ENCODE measurements at places on chromosomes 5 and 9.

DNA sequence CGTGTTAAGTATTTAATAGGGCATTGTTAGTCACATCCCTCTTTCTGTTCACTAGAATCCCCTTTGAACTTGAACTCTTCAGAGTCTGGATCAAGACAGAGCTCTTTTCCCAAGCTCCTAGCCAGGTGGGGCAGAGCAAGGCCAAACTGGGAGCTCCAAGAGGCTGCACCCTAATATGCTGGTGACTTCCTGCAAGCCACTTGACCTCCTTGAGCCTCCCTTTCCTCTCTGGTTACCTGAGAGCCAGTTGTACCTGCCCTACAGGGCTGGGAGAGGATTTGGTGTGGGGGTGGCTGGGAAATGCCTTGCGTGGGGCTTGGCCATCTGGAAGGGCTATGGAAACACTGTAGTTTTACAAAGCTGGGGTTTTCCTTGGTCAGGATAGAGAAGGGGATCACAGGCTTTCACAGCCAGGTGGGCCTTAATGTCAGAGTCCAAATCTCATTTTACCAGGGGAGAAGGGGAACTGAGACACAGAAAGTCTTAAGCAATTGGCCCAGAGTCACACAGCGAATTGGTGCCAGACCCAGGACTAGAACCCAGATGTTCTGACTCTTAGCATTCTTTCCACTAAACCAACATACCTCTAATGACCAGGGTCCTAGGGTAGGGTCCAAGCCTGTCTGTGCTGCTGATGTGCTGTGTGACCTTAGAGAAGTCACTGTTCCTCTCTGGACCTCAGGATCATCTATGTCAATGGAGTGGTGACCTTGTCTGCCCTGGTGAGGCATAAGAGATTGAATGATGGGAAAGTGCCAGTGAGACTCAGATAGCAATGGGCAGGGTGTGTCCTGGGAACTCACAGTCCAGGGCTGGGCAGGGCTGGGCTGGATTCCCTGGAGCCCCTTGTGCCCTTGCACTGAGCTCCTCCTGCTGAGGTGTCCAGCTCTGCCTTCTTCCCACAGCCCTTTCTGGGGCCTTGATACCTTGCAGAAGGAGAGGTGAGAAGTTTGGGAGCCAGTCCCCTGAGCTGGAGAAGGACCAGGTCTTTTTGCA is 35.8 kb downstream of the GSN start:
- no peak for DNase-seq

DNA sequence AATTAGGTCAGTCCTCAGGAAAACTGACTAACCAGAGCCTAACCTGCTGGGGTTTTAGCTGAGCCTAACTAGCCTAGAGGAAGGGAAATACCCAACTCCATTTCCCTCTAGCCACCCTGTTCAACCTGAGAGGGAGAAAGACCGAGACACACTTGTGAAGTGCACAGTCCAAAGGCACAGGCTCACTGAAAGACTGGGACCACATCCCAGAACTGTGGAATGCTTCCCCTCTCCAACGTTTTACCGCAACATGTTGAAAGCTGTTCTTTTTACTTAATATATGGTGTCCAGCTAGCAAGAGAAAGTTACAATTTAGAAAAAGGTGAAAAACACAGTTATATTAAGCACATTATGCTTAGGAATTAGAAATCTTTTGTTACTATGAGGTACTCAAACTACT is 76.8 kb upstream of the SIMC1 start:
- DNase-seq: no peak

- DNase-seq: no peak
Measured at GRCh38 chr9:116389541-116390302, 236.1 kb downstream of the PAPPA start.

- no peak for DNase-seq
Measured at GRCh38 chr9:72996114-72996513, 43.3 kb upstream of the ALDH1A1 start.

- DNase-seq: no peak
Measured at GRCh38 chr5:67857502-67857901, 358.1 kb upstream of the PIK3R1 start.

GRCh38 chr5:142551338-142552067 is 134.4 kb downstream of the FGF1 start:
- DNase-seq: no peak

DNA sequence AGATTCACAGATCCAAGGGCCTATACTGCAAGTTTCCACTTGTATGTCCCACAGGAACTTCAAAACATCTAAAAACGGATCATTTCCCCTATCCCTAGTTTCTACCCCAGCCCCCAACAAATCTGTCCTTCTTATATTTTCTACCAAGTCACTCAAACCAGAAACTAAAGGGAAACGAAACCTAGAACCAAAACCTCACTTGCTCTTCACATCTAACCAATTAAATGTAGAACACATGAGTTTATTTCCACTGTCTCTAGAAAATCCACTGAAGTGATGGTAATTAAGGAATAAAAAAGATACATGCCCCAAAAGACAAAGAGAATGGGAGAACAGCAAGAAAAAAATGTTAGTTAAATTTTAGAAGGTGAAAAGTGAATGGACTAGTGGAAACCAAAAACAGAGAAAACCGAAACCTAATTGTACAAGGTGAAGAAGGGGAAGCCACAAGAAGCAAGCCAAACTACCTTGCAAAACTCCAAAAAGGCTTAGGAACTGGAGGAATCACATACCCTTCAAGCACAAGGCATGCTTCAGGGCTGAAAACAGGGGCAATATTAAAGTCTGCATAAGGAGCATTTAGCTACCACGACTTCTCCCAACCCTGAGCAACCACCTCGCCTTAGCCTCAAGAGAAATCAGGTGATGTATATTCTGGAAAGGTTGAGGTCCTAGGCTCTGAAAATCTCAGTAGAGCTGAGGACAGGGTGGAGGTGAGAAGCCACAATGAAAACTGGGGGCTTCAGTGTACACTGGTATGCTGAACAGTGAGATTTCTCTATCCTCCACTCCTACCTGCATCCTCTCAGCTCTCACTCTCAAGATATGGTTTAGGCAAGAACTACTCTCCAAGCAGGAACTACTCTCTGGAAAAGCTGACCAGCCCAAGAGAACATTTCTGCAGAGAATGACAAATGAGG is 11.1 kb downstream of the SMU1 start:
- DNase-seq: no peak

DNA sequence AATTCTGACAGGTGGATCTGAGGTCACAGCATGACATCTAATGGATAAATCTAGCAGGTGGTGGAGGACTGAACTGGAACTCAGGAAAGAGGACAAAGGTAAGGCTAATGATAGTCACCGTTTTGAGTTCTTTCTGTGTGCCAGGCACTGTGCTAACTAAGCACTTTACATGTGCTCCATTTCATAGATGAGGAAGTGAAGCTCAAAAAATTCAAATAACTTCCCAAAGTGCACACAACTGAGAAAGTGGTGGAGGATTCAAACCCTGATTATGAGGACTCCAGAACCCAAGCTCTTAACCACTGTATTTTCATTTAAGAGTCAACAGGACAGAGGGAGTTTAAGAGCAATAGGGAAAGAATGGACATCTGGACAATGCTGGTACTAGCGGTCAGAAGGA is 7.1 kb upstream of the DELE1 start:
- no peak for DNase-seq

DNA sequence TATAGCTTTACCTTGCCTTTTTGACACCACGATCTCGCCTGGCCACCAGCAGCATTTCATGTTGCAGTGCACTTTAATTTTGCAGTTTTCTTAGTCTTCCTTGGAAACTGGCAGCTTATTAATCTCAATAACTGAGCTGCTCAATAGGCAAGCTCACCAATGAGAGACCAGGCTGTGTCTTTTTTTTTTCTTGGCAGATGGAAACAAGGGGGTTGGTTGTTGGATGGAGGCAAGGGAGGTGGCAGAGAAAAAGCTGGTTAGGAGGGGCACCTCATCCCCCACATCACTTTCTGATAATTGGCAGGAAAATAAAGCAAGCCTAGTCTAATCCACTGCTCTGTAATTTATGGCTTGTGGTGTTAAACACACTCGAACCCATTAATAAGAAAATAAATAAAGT is 324.5 kb upstream of the WWC1 start:
- DNase-seq: no peak

- no peak for DNase-seq
Measured at GRCh38 chr9:79565245-79565644, 6.5 kb upstream of the TLE4 start.

All from NCI-H1436 treated with DMSO at 0.1 percent for 48 hours (cell line).